ENCODE measurements at places on chromosomes 5 and 9.

GRCh38 chr5:88879724-88880123 lies 3.3 kb downstream of the MEF2C start:
- no peak for DNase-seq

DNA sequence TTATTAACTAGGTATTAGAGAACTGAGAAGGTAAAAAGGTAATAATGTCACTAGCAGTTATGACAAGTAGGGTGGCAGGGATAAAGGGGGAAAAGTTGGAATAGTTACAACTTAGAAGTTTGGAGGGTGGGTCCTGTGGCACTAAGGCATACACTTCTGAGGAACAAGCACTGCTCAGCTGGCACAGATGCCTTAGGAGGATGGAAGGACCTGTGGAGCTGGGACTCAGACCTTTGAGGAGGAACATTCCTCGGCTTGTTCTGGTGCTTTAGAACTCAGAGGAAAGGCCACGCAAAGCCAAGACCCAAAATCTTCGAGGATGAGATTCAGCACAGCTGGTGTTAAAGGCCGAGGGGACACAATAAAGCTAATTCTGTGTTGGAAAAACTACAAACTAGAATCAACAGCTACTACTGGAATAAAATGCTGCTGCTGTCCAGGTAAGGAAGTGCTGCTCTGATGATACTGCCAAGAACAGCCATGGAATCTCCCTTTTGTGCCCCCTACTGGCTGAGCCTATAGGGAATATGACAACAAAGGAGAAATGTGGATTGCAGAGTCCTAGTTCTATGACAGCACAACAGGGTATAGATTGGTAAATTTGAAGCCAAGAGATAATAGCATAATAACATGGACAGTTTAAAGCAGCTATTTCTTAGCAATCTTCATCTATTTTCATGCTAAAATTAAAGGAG lies 126.7 kb downstream of the SLC25A46 start:
- DNase-seq: peak; percentile 3

DNA sequence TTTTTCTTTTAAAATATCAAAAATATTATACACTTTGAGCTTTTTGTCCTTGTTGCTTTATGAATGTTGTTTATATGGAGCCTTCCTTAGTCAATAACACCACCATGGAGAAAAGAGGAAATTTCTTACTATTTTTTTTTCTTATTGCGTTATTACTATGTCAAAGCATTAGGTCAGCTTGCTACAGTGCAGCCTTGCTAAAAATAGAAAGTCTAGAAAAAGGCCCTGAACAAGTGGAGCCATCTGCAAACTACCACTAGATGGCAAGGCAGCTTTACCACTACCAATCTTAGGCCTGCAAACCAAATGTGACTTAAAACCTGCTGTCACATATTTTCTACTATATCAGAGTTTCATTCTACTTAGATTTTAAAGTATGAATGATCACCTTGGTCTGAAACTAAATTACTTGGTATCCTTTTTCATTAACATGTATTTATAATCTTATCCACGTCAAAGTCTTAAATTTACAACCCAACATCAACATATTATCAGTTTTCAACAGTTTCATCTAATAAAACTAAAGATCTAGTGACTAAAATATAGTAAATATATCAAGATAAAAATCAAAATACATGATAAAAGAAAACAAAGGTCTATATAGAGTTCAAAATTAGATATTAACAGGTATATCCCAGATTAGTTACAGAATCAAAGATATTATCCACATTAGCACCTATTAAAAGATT lies 113.1 kb upstream of the ACOT12 start:
- peak; percentile 76 for DNase-seq

DNA sequence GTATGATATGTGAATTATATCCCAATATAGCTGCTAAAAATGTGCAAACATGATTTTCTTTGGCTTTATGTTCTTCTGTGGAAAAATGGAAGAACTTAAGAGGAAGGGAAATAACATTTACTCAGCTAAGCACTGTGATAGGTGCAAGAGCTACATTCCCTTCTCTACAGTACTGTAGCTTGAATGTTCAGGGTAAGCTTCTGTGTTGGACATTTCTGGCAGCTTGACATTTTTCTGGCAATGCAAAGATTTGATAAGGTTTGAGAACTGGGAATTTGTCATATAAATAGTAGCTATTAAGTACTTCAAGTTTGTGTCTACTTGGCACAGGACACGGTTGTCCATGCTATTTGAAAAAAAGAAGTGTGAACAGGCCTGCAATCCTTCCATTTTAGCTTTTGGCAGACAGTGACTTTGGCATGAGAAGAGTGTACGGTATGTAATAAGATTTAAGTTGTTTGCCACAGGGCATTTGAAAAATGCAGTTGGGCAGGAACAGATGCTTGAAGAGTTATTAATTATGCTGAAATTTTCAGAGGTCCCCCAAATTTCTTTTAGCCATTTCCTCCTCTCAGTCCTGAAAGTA lies 77.6 kb downstream of the KIF4B start:
- DNase-seq: no peak

DNA sequence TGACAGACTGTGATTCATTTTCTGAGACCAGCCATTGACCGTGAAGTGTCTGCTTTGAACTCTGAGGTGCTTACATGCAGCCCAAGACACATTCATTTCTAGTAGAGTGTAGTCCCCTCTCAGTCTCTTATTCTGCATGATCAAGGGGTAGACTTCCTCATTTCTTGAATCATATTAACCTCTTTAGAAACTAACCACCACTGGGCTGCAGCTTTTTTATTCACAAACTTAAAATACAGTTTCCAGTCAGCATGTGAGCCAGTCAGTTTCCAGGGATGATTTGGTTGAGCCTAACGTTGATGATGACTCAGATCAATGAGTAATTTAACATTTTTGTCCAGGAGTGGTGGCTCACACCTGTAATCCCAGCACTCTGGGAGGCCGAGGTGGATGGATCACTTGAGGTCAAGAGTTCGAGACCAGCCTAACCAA lies 59.2 kb downstream of the OTULIN start:
- DNase-seq: no peak

GRCh38 chr9:132697230-132697629 lies 27.0 kb downstream of the GTF3C4 start:
- DNase-seq: no peak

DNA sequence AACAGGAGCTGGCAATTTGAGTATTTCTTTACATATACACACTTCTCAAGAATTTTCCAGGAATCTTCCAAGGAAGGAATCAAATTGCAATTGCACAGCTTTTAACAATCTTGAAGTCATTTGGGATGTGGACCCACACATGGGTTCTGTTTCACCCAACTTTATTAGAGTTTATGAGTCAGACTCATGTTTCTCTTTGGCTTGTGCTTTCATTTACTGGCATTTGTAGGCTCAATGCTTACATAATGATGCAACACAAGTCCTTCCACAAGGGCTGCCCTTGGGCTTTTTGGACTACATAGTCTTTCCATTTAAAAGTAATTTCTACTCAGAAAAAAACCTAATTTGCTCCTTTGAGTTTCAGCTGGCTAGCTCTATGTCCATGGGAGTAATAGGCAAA lies 4.6 kb upstream of the CDC37L1 start:
- DNase-seq: no peak

GRCh38 chr9:101858026-101858425 lies 119.6 kb upstream of the GRIN3A start:
- no peak for DNase-seq

GRCh38 chr5:68612972-68613371 lies 397.4 kb downstream of the PIK3R1 start:
- DNase-seq: no peak

- no peak for DNase-seq
Measured at GRCh38 chr5:32058997-32059396, 115.1 kb downstream of the GOLPH3 start.

DNA sequence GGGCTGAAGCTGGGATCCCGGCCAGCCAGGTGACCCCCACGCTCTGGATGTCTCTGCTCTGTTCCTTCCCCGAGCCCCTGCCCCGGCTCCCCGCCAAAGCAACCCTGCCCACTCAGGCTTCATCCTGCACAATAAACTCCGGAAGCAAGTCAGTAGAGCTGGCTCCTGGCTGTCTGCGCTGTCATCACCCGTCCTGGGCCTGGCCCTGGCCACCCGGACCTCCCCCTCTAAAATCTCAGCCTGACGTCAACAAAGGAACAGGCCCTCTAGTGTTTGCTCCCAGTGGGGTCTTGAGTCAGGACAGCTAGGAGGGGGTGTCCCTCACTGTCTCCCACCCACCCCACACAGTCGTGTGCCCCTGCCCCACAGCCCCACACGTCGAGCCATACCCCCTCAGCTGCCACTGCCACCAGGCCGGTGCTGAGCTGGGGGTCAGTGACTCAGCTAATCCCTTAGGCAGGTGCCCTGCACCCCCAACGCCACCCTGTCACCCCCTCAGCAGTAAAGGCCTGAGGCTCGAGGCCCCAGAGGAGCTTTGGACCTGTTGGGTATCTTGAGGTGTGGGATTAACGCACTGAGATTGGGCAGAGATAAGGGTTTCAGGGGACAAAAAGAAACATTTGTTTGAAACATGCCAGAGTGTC lies 1.1 kb upstream of the LCNL1 start:
- DNase-seq: no peak

- DNase-seq: no peak
Measured at GRCh38 chr5:136137497-136138220, 5.0 kb downstream of the SMAD5 start.

DNA sequence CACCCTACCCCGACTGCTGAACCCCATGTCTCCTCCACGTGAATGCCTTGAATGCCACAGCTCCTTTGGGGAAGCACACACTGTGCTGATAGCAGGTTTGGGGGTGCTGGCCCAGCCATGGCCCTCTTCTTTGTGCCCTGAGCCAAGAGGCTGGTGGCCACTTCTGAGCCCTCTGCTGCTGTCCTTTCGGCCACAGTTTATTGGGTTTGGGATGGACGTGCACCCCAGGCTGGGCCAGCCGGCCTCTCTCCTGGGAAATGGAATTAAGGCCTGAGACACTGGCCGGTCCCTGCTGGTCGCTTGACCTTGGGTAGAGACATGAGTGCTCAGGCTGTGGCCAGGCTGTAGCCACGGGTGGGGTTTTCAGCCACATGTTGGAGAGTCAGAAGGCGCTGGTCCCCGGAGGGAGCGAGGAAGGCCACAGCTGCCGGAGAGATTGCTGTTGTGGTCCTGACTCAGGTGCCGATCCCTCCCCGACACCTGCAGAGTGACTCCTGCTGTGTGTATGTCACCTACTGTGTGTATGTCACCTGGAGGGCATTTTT lies 26.6 kb downstream of the FAM163B start:
- DNase-seq: no peak

DNA sequence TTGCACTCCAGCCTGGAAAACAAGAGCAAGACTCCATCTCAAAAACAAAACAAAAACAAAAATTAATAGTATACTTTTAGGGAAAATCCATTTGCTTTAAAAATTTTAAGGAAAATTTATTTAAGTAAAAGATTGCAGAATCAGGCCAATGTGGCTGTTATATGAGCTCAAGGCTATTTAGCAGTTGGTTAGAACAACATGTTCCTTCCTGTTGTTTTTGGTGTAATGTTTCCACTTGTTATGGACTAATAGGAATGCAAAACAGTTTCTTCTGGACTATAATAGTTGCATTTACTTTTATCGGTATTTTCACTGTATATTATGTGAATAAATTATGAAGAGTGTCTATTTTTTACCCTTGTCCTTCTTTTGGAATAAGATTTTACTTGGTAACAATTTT lies 3.0 kb upstream of the CDC42SE2 start:
- no peak for DNase-seq

DNA sequence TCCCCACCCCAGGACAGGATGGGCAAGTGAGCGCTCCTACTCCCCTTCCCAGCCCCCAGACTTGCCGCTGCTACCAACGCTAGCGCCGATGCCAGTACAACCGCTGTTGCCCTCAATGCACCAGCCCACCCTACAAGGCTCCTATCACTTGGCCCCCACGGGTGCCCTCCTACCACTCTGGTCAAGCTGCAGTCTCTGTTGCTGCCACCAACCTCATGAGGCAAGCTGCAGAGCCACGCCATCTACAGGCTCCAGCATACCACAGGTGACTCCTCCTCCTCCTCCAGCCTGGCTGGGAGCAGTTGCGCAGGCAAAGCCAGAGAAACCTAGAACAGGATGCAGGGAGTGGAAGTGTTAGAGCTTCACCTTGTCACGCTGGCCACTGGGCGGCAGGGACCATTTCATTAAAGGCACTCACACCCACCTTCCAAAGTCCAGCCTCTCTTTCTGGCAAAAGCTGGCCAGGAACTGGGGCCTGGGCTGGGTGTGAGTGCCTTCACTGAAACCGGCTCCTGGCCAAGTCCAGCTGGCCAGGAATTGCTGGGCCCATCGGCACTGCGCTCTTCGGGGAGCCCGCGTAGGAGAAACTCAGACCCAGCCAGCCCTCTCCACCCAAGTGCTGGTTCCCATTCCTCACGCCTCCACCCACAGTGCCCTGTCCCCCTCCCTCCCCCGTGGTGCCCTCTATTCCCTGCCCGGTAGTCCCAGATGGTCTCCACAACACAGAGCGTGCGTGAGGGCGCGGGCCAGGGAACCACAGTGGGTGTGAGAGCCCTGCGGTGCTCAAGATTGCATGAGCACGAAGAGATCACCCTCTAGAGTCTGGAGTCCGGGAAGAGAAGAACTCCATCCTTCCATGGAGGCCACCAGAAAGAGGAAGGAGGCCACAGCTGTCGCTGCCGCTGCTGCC lies 1.6 kb upstream of the PCAT7 start:
- DNase-seq: no peak

GRCh38 chr5:132470010-132470392 lies 20.6 kb downstream of the IRF1 start:
- no peak for DNase-seq

DNA sequence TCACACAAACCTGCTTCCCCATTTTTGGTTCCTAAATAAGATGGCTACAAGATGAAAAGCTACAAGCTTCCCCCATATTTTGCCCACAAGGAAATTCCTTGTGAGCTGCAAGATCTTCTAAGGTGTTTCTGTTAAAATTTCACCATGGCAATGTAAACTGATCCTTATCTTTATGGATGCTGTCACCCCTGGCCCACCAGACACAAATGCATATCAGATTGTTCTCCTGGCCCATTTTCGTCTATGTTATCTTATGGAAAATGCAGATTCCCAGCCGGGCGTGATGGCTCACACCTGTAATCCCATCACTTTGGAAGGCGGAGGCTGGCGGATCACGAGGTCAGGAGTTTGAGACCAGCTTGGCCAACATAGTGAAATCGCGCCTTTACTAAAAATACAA lies 65.1 kb upstream of the IL6ST start:
- DNase-seq: no peak

DNA sequence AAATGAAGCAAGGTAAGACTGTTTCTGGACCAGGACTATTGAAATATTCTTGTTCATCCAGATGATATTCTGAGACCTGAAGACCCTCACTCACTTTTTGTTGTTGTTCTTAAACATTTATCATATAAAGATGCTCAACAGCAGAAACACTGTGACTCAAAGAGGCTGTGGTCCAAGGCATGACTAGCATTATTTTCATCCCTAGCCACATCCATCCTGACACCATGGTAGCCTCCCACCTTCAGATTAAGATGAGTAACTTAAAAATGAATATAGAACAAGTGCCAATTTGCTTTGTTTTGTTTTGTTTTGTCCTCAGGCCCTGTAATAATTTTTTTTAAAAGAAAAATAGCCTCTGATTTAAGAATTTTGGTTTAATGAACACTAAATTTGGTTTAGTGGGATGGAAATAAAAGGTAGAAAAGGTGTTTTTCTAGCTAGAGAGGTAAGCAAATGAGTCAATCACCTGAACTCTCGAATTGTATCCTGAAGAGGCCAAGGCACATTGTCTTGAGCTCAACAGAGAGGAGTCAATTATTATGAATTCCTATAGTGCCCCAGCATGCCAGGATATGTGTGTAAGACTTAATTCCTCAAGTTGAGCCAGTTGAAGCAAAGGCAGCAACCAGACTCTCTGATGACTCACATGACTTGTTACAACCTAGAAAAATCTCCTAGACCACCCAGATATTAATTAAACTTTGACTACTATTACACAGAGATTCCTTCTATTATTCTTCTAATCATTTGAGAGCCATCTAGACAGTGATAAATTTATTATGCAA lies 380.1 kb upstream of the TUSC1 start:
- no peak for DNase-seq

Data from GDM1 (cell line).